ENCODE measurements at places on chromosomes 3 and 15.

- DNase-seq = no peak
These were observed 183.8 kb upstream of the MCTP2 start for GRCh38 chr15:94047566-94047965.

DNA sequence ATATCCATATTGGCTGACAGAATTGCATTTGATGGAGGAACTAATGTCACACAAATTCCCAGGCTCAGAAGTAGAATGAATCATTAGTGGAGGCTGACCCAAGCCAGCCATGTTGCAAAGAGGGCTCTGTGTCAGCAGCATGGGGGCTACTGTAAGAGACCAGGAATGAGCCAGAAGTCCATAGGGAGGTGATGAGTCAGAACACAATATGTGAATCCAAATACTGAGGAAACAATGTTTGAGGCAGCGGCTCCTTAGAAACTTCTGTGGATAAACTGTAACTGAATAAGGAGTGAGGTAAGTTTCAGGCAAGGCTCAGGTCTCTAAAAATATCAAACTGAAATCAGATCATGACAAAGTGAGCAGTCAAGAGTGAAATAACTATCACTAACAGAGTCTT lies 170.7 kb downstream of the WDR72 start:
- DNase-seq = no peak

GRCh38 chr3:140545197-140545596 lies 132.7 kb upstream of the TRIM42 start:
- no peak for DNase-seq

- DNase-seq = no peak
These were observed 1030.9 kb downstream of the ROBO1 start for GRCh38 chr3:78736863-78737262.

DNA sequence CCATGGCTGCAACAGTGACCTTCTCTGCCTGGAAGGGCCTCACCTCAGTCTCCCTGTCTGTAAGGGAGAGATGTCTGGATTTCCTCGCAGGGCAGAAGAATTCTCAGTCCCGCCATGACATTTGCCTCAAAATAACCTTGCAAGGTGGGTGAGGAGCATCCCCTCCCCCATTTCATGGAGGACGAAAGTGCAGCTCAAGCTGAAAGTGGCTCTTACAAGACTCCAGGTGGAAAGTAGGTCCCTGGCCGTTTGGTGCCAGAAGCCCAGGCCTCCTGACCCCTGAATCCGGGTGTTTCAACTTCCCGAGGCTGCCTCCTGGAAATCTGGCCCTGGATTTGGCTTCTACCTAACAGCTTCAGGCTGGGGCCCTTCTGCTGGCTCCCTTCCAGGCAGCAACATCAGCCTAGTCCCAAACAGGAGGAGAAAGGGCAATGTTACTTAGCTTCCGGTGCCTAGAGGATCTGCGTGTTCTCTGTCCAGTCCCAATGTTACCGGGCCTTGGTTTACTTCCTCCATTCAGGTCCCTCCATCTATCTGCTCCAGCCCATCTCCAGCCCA lies 769 bp upstream of the CSPG4 start:
- no peak for DNase-seq

Data from BJ (cell line).